Neural crest cell (in vitro differentiated cells): ENCODE measurements at places on chromosomes 5 and 9.
A peak's percentile ranks its signal among the peaks of the same experiment; 100 is the strongest.

GRCh38 chr5:96703384-96703920 lies 41.3 kb downstream of the CAST start:
- DNase-seq, result no peak

DNA sequence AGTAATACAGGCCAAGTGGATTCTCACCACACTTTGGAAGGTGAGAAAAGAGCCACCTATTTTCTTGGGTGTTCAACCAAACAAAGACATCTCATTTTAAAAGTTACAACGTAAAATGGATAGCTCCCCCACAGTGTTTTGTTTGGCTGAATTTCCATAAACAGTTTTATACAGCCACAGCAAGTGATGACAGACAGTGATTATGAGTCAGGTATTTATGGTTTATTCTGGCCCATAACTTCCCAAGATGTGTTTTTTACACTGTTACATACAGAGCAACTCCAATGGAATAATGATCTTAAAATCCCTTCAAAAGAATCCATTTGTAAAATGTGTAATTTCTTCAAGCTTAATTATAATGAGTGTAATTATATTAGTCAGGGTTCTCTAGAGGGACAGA lies 421.3 kb downstream of the TLE1 start:
- DNase-seq, result no peak

DNA sequence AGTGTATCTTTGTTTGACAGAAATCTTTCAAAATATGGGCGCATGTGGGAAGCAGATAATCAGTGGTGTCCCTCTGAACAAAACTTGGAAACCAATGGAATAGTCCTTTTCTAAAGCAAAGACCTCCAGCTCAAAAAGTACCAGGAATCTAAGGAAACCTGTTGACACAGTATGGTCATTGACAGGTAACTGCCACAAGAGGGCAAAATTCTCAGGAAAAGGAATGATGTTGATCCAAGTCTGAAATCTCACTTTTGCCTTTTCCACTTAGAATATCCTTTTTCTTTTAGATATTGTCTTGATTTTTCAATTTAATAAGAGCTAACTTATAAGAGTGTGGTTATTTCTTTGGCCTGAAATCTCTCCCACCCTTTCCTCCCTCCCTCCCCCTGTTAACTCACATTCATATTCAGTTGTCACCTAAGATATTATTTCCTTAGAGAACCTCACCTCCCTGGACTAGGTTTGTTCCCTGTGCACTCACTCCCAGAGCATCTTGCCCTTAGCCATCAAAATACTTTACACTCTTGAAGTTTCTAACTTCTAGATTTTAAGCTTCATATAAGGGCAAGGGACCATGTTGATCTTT lies 59.0 kb upstream of the BARX1 start:
- DNase-seq, result no peak

DNA sequence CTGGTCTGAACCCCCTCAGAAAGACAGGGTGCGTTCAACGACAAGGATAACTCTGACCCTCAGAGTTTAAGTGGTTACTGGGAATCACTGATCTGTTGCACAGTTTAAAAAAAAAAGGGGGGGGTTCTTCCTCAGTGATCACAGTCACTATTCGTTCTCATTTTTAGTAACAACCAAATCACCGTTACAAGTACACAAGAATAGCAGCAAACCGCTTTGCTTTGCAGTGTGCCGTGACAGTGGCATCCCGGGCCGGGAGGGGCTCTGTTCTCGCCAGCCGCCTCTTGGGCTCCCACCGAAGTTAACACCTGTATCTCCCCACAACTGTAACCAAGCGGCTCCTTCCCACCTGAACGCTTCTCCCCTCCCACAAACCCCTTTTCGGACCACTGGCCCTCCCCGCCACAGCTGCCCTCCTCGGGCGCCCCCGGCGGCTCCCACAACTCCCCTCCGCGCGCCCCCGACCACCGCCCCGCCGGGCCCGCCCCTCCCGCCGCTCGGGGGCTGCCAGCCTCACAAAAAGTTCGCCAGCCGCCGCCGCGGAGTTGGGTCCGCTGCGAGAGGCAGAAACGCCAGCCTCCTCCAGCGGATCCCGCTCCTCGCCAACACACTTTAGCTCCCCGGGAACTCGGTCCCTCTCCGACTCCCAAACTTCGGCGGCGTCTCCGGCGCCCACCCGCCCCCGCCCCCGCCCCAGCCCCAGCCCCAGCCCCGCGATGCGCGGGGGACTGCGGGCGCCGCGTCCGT lies 1.2 kb downstream of the SSBP2 start:
- DNase-seq, result peak; percentile 43

DNA sequence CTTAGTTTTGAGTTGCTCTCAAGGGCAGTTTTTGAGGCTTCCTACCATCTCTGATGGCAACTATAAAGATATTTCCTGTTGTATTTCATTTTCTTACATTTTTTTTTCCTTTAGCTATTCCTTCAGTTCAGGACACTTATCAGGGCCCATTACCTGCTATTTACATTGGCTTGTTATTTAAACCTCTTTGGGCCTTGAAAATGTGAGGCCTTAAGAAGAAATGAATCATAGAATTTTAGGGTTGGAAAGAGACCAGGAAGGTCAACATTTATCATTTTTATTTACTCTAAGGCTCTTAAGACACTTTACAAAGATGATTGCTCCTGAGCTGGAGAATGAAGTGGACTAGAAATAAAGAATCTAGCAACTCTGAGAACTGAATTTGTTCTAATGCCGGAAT lies 335.2 kb downstream of the DTWD2 start:
- DNase-seq, result no peak

GRCh38 chr9:112863214-112863613 lies 27.5 kb downstream of the SLC46A2 start:
- DNase-seq, result no peak

- DNase-seq, result peak; percentile 28
Measured at GRCh38 chr5:116068028-116068632, 16.7 kb upstream of the COMMD10 start.

DNA sequence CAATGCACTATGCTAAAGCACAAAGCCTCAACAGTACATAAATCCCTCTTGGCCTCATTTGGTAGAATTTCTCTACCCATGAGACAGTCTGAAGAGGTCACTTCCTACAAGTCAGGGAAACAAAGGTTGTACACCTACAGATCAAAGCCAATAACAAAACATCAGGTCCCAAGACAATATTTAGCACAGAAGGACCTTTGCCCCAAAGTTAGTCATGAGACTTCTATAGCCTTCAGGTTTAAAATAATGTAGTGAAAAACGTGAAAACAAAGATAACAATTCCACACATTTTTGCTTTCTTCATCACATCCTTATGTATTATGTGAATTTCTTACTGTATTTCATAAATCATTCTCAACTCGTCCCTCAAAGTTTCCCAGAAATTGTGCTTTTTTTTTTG lies 15.8 kb downstream of the AFF4 start:
- DNase-seq, result no peak

GRCh38 chr5:14778792-14779070 lies 92.8 kb downstream of the ANKH start:
- DNase-seq, result no peak

DNA sequence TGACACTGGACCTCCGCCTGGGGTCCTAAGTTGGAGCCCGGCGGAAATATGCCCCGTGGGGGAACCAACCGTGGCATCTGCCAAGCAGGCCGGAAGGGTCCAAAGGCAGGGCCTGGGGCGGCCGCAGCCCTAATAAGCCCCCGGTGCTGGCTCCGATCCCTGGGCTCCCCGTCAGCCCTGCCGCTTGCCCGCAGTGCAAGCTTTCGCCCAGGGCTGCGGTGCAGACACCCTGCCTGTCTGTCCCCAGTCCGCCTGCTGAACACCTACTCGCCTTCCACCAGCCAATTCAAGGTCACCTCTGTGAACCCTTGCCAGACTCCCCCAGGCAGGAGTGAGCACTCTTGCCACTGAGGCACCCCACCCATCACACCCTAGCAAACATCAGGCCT lies 502 bp upstream of the PTGR1 start:
- no peak for DNase-seq

DNA sequence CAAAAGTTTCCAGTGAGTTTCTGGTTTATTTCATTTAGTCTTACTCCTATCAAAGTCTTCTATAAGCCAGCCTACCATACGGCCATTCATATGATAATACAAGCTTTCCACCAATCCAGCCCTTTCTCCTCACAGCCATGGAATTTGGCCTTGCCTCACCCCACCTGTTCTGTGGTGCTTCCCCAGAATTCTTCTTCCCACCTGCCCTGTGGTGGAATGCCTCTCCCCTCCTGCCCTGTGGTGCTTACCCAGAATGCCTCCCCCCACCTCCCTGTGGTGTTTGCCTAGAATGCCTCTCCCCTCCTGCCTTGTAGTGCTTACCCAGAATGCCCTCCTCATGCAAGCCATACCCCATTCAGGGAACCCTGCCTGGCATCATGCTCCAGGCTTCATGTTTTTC lies 90.3 kb upstream of the APC start:
- no peak for DNase-seq

- DNase-seq, result no peak
Measured at GRCh38 chr5:143977891-143978461, 166.0 kb downstream of the HMHB1 start.

DNA sequence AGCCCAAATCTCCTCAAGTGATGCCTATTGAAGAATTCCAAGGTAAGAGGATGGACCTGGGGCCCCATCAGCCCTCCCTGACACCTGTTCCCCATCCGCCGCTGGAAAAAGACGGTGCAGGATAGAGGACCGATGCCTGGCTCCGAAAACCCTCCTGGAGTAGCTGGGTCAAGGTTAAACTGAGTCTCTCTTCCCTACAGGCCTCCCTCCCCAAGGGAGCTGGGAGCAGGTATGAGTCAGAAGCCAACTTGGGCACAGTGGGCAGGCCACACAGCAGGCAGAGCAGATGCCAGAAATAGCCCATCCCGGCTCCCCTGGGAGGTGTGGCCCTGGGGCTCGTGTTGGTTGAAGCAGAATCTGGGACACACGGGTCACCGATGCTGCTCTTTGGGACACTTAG lies 75.6 kb downstream of the NTNG2 start:
- DNase-seq, result no peak

- no peak for DNase-seq
Measured at GRCh38 chr5:92544596-92544995, 1036.4 kb downstream of the NR2F1-AS1 start.

DNA sequence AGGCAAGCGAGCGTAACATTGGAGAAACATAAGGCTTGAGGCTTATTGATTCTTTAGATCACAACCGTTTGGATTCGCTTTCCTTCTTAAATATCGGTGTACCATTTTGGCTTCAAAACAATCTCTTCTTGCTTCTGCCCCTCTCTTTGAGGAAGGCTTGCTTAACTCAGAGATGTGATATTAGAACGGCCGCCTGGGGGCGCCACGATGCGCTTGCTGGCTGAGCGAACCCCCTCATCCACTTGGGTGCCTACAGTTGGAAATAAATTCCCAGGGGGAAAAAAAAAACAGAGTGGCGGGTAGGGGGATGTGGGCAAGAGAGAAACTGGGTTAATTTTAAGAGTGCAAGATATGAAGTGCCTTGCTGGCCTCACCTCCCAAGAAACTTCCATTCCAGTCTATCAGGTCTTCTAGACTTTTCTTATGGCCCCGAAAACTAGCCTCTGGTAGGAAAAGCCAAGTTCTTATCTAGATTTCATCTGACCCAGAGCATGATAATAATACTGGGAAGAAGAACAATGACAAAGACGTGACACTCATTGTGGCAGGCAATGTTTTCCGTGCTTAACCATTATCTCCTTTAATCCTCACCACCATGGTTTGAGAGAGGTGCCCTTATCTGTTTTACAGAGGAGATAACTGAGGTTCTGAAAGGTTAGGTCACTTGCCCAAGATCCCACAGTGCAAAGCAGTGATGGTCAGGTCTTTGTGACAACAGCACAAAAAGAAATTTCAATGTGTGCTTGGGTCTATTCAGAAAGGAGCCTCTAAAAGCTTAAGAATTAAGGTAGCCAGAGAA lies 115.8 kb downstream of the DPYSL3 start:
- DNase-seq, result no peak

DNA sequence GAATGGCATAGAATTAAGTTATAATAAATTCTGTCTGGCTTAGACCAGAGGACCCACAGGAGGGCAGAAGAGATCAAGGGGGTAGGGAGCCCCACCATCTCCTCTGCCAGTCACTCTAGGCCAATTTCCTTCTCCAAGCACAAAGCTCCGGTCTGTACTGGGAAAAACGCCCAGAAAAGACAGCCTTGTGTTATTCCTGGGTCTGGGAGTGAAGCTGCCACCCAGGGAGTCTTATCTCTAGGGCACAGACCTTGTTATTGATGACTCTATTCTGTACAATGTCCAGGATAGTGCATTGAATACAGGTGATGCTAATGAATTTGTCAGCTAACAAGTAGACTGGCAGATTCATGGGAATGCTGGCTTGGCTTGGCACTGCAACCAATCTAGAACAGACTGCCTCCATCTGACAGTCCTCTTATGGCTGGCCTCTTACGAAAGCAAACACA lies 60.7 kb downstream of the MED27 start:
- no peak for DNase-seq

GRCh38 chr5:23343121-23343520 lies 164.3 kb upstream of the PRDM9 start:
- no peak for DNase-seq
